ENCODE measurements at places on chromosomes 6 and 20.

- no peak for DNase-seq
These were observed 16.1 kb upstream of the ZBTB22 start for GRCh38 chr6:33333666-33334065.

DNA sequence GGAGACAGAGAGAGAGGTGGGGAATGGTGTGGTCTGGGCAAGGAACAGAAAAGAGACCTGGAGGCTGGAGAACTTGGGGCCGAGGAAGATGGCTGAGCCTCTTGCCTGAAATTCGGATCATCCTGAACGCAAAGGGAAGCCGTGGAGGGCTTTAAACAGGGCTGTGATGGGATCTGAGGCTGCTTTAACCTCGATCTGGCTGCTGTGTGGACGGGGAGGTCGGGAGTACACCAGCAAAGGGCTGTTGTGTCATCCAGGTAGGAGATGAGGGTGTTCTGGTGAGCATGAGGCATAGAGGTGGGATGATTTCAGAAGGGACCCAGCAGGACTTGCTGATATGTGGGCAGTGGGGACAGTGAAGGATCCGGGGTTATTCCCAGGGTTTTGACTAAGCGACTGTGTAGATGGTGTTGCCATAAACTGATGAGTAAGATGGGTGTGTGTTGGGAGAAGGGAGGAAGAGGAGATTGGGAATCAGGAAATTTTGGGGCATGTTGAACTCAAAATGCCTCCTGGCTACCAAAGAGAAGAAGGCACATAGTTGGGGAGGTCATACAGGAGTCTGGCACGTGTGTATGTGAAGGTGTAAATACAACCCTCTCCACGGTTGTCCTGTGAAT is 158.5 kb downstream of the NFATC2 start:
- no peak for DNase-seq

- DNase-seq = no peak
These were observed 6.0 kb downstream of the NOX3 start for GRCh38 chr6:155449450-155450239.

DNA sequence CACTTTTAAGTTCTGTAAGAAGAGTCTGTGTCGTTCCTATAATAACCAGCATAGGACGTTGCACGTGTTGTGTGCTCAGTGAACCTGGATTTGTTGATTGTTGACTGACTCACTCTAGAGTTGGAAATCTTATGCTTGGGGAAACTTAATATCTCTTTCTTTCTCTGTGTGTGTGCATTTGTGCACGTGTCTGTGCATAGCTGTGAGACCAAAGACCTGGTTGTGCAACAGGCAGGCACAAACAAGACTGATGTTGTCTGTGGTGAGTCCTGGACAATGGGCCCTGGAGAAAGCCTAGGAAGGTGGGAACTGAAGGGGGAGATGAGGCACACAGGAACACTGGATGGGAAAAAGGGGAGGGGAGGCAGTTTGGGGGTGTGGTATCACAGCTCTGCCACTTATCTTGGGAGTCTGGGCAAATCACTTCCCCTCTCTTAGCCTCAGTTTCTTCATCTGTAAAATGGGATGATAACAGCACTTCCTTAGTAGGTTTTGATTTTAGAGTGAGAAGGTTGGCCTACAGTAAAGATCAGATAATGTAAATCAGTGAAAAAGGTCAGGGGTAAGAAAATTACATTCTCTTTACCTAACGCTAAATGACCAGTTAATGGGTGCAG is 8.4 kb downstream of the CD40 start:
- DNase-seq = no peak

DNA sequence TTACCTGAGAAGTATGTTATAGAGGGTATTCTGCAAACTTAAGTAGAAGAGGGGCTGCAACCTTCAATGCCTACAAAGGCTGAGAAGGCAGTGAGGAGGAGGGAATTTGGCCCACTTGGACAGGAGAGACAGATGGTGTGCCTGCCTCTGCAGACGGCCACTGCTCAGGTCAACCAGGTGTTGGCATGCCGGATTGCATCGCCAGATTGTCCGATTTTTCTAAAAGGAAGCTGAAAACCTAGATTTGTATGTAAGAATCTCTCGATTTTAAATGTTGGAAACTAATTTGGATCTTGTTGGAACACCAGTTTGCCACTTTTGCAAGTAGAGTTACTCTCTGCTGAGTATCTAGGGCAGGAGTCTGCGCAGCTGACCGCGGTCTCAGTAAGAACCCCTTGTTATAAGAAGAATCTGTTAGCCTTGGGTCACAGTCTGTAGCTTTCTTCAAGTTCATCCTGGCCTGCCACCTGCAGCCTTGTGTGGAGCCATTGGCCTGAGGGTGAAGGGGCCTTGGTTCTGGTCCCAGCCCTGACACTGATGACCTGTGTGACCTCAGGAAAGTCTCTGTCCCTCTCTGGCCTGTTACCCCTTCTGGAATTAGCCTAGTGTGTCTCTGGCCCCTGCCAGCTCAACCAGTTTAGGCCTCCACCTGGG is 54.4 kb downstream of the TGM2 start:
- DNase-seq = no peak

DNA sequence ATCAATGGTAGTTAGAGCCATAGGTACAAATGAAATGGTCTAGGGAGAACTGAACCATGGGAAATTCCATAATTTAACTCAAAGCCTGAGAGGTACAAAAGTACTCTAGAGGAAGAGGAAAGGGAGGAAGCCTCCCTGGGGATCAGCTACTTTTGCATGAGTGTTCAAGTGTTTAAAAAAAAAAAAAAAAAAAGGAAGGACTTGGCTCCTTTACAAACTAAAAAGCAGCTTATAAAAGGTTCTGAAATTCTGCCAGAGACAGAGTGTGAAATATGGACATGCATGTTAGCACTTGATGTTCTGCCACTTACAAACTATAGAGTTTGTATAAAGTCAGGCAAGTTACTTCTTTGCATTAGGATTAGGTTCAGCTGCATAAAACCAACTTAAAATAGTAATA is 290.0 kb downstream of the TBC1D7 start:
- DNase-seq = no peak

DNA sequence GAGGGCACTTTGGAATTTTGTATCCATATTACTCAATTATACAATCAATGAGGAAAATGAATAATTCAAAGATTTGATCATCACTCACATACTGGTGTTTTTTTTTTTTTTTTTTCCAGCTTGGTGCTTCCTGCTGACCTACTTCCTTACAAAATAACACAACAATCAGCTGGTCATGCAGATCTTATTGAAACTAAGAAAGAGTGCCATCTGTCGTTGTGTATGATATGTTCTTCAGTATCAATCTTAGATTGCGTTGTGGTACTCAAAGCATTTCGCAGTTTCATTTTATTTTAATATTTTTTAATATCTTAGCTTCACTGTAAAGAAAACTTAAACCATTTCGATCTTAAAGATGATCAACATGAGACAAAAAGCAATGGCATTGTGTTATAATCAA is 155.6 kb downstream of the OGFRL1 start:
- DNase-seq = no peak

GRCh38 chr6:156617376-156617775 is 159.8 kb upstream of the ARID1B start:
- no peak for DNase-seq

DNA sequence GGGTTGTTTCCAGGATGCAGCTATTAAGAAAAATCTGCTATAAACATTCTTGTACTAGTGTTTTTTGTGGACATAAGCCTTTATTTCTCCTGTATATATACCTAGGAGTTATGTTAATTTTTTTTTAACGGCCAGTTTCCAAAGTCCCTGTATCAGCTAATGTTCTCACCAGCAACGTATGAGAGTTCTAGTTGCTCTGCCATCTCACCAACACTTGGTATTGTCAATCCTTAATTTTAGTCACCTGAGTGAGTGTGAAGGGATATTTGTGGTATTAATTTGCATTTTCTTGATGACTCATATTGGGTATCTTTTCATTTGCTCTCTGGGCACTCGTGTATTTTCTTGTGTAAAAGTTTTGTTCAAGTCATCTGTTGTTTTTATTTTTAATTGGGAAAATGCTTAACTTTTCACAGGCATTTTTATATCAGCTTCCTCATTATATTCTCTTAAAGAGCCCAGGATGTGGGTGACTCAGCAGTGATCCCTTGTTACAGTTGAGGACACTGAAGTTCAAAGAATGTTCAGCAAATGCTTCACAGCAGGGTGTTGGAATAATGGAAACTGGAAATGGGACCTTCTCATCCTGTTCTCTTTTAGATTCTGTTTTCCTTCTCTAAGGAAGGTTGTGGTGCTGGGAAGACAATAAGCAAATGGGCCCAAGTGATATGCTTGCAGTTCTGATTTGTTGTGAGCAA is 211.7 kb upstream of the PRND start:
- DNase-seq = no peak

DNA sequence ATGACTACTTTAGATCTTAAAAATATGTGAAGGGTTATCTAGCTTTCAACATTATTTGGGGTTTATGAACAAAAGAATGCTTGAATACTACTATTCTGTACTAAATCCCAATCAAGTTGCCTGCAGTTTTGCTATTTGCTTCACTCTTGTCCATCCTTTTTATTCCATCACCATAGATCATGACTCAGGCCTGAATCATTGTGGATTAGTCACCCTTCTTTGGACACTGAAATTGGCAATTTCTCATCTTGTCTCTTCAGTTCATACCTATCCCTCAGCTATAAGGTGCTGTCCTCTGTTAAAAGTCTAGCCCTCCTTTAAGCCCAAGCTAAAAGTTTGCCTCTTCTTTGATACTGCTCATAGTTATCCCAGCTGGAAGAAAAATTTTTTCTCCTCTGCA is 199.1 kb downstream of the CENPW start:
- no peak for DNase-seq

DNA sequence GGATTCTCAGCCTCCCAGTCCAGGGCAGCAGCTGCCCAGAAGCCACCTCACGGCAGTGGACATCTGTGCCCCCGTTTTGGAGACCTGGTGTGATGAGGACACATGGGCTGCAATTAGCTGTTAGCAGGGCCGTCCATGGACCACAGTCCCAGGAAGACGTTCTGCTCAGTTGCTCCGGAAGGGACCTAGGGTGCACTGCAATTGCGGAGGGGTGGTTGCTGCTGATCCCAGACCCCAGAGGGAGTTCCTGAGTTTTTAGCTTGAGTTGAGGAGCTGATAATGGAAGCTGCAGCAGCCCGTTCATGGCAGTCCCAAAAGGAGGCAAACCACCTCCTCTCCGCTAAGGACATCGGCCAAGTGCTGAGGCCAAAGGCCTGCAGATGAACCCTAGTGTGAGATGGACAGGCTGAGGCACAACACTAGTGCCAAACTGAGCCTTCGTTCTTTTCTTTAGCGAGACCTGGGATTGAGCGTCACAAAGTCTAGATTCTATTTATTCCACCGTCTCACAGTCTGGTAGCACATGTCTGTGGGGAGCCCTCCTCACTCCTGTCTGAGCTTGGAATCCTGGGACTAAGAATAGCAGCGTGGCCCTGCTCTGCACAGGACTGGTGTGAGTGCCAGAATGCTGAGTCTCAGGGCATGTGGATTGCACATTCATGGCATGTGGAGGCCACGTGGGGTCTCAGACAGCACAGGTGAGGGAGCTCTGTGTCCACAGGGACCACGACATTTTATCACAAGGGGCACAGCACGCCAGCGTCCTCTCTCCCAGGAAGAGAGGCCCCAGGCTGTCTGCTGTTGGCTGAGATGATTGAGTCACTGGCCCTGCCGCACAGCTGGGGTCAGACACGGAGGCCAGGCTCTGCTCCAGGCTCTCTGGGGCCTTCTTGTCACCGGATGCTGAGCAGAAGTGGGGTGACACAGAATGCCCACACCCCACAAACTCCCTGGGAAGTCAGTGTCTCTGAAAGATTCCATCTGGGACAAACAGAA is 113.4 kb downstream of the PSMB1 start:
- no peak for DNase-seq

DNA sequence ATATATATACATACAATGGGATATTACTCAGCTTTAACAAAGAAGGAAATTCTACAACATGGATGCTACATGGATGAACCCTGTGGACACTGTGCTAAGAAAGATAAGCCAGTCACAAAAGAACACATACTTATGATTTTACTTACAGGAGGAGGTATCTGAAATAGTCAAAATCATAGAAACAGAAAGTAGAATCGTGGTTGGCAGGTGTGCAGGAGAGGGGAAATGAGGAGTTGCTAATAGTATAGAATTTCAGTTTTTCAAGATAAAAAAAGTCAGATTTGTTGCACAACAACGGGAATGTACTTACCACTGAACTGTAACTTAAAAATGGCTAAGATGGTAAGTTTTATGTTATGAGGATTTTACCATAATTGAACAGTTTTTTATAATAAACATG is 706.3 kb downstream of the TFAP2A start:
- no peak for DNase-seq

DNA sequence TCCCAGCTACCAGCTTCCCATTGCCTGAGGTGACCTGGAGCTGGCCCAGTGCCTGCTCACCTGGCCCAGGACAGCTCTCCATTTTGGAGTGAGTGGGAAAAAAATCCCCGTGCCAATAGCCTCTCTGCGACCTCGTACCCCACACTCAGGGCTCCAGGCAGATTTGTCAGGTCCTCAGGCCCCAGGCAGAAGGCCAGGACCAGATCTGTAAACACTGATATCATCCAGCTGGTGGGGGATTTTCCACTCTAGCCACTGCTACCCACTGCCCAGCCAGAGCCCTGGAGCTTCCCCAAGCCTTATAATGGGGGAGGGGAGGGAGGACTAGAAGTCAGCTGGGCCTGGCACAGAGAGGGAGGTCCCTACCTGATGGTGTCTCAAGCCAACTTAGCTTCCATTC is 1.3 kb upstream of the PGC start:
- no peak for DNase-seq

GRCh38 chr6:38040254-38040653 is 220.7 kb downstream of the ZFAND3 start:
- DNase-seq = no peak

DNA sequence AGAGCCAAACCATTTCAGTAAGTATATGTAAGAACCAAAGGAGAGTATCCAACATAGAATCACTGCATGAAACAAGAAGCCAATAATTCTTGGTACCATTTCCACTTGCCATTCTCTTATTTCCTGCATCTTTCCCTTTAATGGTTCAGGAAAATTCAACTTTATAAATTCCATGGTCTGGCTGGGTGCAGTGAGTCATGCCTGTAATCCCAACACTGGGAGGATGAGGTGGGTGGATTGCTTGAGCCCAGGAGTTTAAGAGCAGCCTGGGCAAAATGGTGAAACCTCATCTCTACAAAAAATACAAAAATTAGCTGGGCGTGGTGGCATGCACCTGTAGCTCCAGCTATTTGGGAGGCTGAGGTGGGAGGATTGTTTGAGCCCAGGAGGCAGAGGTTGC is 21.2 kb downstream of the NHLRC1 start:
- no peak for DNase-seq

DNA sequence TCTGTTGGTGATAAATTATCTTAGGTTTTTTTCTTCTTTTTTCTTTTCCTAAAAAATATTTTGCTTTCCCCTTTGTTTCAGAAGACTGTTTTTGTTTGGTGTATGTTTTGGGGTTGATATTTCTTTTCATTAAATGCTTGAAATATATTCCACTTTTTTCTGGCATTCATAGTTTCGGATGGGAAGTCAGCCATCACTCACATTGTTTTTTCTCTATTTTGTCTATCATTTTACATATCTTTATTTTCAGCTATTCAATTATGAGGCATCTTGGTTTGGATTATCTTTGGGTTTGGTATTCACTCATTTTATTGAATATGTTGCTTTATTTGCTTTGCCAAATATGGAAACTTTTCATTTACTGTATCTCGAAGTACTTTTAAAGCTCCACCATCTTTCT is 600.5 kb upstream of the EYS start:
- DNase-seq = no peak

All from activated CD4-positive, alpha-beta T cell treated with anti-CD3 and anti-CD28 coated beads for 48 hours (primary cell).